Neuronal stem cell (in vitro differentiated cells): ENCODE measurements at places on chromosomes 7 and 10.
A peak's percentile ranks its signal among the peaks of the same experiment; 100 is the strongest.

DNA sequence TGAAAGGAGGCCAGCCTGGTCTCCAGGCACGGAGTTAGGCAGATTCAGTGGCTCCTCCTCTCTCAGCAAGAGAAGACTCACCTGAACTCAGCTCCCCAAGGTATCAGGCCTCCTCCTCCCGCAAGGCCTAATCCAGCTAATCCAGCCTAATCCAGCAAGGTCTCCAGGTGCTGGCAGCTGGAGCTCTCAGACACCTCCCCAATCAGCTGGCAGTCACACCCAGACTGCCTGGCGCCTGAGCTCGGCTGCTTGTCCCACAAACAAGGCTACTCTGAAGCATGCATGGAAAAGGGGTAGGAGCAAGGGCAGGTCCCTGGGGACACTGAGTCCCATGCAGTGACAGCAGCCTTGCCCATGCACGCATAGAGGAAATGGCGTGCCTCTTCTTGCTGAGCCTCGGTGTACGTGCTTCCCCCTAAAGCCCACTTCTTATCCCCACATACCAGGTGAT, 3.3 kb upstream of the OPN4 start:
- no peak overlapping the region for H3K27ac ChIP-seq
- H3K4me1 ChIP-seq, result no peaks in the 10 kb centered on the region
- no peak for DNase-seq
- no peak overlapping the region for H3K4me3 ChIP-seq
- H3K36me3 ChIP-seq, result no peaks in the 10 kb centered on the region

GRCh38 chr10:46530249-46531186, 25.9 kb downstream of the GPRIN2 start:
- peaks cover 4% of the 10 kb centered on the region for H3K4me1 ChIP-seq
- DNase-seq, result no peak
- H3K27ac ChIP-seq, result no peak overlapping the region
- H3K36me3 ChIP-seq, result peaks cover 6% of the 10 kb centered on the region
- peaks cover 8% of the 10 kb centered on the region for H3K27me3 ChIP-seq

GRCh38 chr10:44980309-44981171, 1.9 kb upstream of the DEPP1 start:
- H3K27me3 ChIP-seq, result no peaks in the 10 kb centered on the region
- no peak for DNase-seq
- no peak overlapping the region for H3K27ac ChIP-seq
- H3K4me1 ChIP-seq, result peaks cover 28% of the 10 kb centered on the region
- H3K4me3 ChIP-seq, result peak overlapping the region; percentile 9

DNA sequence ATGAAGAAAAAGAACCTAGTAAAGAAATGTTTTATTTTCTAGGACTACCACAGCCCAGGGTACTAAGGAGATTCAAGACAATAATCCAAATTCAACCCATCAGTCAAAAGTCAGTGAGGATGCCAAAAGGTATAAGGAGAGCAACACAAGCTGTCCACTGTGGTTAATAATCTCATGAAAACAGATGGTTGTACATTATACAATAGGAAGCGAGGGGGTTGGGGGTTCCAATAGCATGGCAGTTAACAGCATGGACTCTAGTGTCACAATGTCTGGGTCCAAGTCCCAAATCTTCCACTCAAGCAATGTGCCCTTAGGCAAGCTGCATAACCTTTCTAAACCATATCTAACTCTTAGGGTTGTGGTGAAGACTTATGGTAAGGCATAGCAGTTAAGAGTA, 35.1 kb downstream of the BRAF start:
- H3K4me1 ChIP-seq, result no peaks in the 10 kb centered on the region
- H3K4me3 ChIP-seq, result no peak overlapping the region
- no peak for DNase-seq
- no peaks in the 10 kb centered on the region for H3K27me3 ChIP-seq
- H3K27ac ChIP-seq, result no peak overlapping the region

DNA sequence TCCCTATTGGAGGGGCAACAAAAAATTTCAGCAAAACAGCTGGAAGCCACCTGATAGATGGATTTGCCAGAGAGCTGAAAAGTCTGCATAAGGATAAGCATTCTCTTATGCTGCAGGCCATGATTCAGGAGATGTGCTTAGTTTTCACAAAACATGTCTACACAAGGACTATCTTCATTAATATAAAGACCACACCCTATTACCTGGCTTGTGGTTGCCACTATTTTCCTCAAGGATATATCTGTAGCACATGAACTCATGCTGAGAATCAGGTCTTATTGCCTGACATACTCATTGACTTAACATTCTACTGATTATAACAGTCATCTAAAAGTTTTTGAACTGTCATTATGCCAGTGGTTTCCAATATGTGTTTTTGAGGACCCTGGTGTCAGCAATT, 7.1 kb upstream of the COL17A1 start:
- no peak overlapping the region for H3K4me3 ChIP-seq
- H3K27ac ChIP-seq, result no peak overlapping the region
- DNase-seq, result no peak
- H3K27me3 ChIP-seq, result no peaks in the 10 kb centered on the region
- no peaks in the 10 kb centered on the region for H3K36me3 ChIP-seq
- H3K4me1 ChIP-seq, result no peaks in the 10 kb centered on the region

DNA sequence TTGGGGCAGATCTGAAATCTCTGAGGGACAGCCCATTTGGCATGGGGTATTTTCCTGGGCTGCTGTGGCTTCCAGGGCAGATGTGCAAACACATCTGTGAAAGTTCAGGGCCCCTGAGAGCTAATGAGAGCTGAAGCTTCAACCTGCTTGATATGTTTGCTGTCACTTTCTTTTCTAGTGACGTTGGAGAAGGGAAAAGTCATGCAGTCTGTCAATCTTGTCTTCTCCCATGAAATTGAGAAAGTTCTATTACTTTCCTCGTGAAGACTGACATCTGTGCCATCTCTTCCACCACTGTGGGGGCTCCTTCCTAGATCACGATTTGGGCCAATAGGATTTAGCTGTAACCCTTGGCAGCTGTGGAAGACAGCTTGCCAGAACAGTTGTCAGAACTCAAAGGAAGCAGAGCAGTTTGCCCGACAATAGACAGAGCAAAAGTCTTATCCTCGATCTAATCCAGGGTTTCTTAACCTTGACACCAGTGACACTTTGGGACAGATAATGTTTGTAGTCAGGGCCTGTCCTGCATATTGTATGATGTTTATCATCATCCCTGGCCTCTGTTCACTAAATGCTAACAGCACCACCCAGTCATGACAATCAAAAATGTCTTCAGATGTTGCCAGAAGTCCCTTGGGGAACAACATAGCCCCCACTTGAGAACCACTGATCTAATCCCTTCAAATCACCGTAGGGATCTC, 586.5 kb downstream of the LRMDA start:
- DNase-seq, result no peak
- H3K36me3 ChIP-seq, result no peaks in the 10 kb centered on the region
- no peak overlapping the region for H3K4me3 ChIP-seq
- H3K27me3 ChIP-seq, result no peaks in the 10 kb centered on the region
- H3K27ac ChIP-seq, result no peak overlapping the region
- no peaks in the 10 kb centered on the region for H3K4me1 ChIP-seq

DNA sequence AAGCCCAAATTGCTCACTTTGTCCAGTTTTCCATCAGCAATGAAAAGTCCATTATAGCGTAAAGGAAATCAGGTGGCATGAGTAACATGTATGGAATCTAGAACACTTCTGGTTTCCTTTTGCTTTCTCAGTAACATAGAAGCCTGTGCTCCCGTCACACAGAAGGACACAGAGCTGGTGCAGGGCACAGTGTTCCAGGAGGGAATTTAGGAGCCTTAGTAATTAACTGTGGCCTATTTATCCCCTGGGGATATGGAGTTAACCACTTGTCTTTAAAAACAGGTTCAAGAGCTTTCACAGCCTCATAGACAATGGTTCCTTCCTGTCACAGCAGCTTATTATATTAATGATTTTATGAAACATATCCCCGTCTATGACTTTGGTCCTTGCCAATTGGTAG, 189.9 kb downstream of the NEBL start:
- DNase-seq, result no peak
- H3K4me1 ChIP-seq, result no peaks in the 10 kb centered on the region
- no peaks in the 10 kb centered on the region for H3K27me3 ChIP-seq
- no peak overlapping the region for H3K4me3 ChIP-seq
- no peaks in the 10 kb centered on the region for H3K36me3 ChIP-seq
- no peak overlapping the region for H3K27ac ChIP-seq

GRCh38 chr10:108545921-108546320, 1377.4 kb downstream of the XPNPEP1 start:
- no peaks in the 10 kb centered on the region for H3K27me3 ChIP-seq
- DNase-seq, result no peak
- H3K27ac ChIP-seq, result no peak overlapping the region
- no peaks in the 10 kb centered on the region for H3K4me1 ChIP-seq
- H3K4me3 ChIP-seq, result no peak overlapping the region

DNA sequence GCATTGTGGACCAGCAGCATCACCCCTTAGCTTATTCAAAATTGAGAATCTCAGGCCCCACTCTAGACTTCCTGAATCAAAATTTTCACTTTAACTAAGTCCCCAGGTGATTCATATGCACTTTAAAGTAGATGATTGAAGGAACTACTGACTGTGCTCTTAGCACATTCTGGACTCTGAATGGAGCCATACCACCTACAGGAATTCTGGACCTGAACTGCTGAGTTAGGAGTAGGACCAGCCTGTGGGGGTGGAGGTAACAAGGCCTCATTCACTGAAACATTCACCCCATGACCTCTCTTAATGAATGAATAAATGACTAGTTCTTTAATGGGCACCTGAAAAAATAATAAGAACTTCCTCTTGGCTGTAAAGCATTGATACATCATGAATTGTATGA, 7.3 kb downstream of the PDK4 start:
- no peak for DNase-seq
- H3K4me3 ChIP-seq, result no peak overlapping the region
- no peak overlapping the region for H3K27ac ChIP-seq
- no peaks in the 10 kb centered on the region for H3K36me3 ChIP-seq
- no peaks in the 10 kb centered on the region for H3K4me1 ChIP-seq

- H3K4me3 ChIP-seq, result no peak overlapping the region
- no peaks in the 10 kb centered on the region for H3K36me3 ChIP-seq
- peaks cover 4% of the 10 kb centered on the region for H3K27me3 ChIP-seq
- no peak for DNase-seq
These were observed 48.3 kb downstream of the ALOX5 start for GRCh38 chr10:45422207-45422865.

GRCh38 chr10:112365014-112365432, 8.9 kb upstream of the ACSL5 start:
- no peaks in the 10 kb centered on the region for H3K36me3 ChIP-seq
- no peak for DNase-seq
- H3K4me1 ChIP-seq, result peaks cover 1% of the 10 kb centered on the region

DNA sequence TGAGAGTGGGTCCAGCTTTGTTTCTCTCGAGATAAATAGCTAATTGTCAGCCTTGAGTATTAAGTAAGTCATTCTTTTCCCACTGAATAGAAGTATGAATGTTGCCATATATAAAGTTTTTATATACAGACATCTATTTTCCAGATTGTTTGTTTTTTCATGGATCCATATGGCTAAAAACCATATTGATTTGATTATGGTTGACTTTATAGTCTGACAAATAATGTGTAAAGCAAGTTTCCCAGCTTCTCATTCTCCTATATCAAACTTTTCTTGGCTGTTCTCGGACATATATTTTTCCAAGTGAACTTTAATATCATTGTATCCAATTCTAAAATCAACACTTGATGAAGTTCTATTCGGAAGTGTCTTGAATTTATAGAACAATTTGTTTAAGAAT, 352.4 kb upstream of the MEOX2 start:
- H3K27me3 ChIP-seq, result no peaks in the 10 kb centered on the region
- no peaks in the 10 kb centered on the region for H3K4me1 ChIP-seq
- H3K36me3 ChIP-seq, result no peaks in the 10 kb centered on the region
- H3K4me3 ChIP-seq, result no peak overlapping the region
- no peak for DNase-seq

DNA sequence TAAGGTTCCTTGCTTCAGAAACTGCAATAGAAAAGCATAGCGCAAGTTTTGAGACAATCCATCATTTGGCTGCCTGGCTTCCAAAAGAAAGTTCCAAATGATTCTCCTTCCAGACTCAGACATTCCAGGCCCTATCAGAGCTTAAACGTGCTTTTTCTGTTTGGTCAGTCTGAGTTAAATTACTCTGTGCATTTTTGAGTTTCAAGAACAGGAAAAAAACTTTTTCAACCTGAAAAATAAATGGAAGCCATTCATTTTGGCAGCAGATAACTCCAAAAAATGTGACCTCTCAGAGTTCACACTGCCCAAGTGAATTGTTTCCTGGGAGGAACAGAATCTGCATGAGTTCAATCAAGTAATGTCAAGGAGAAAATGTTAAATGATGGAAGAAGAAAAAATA, 354.2 kb downstream of the CXCL12 start:
- no peaks in the 10 kb centered on the region for H3K4me1 ChIP-seq
- H3K4me3 ChIP-seq, result no peak overlapping the region
- H3K27me3 ChIP-seq, result no peaks in the 10 kb centered on the region

DNA sequence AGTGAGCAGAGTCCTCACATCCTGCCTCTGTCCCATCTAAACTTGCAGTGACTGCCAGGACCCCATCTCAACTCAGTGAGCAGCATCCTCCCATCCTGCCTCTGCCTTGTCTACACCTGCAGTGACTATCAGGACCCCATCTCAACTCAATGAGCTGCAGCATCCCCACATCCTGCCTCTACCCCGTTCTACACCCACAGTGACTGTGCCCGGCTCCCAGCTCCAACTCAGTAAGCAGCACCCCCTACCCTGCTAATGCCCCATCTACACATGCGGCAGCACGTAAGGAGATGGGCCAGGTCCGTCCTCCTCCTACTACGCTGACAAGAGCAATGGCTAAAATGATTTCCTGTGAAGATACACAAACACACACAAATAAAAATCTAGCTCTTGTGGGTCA, 65.5 kb downstream of the TNS3 start:
- H3K4me1 ChIP-seq, result peaks cover 5% of the 10 kb centered on the region
- H3K36me3 ChIP-seq, result peaks cover 21% of the 10 kb centered on the region
- DNase-seq, result no peak
- no peaks in the 10 kb centered on the region for H3K27me3 ChIP-seq

- H3K4me1 ChIP-seq, result no peaks in the 10 kb centered on the region
- H3K4me3 ChIP-seq, result peak overlapping the region; percentile 95
- H3K27me3 ChIP-seq, result no peaks in the 10 kb centered on the region
- no peaks in the 10 kb centered on the region for H3K36me3 ChIP-seq
- DNase-seq, result peak; percentile 40
- H3K27ac ChIP-seq, result no peak overlapping the region
These were observed 742 bp downstream of the LMBR1 start for GRCh38 chr7:156892081-156892800.

DNA sequence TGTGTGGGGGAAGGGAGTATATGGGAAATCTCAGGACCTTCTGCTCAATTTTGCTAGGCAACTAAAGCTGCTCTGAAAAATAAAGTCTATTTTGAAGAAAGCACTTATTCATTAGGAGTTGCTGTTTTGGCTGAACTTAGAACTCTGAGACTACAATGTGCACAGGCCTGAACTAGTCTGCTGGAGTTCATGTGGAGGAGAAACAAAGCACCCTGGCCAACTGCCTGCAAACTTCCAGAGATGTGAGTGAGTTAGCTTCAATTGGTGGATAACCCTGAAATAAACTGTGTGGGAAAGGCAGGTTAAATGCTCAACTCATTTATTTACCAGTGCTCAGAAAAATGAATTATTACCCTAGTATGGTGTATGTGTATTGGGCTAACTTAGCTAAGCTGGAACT, 17.3 kb upstream of the FAM241B start:
- DNase-seq, result no peak
- H3K27me3 ChIP-seq, result no peaks in the 10 kb centered on the region
- H3K4me1 ChIP-seq, result no peaks in the 10 kb centered on the region
- no peak overlapping the region for H3K27ac ChIP-seq
- no peaks in the 10 kb centered on the region for H3K36me3 ChIP-seq
